ENCODE measurements at places on chromosomes 11 and 22.

- no peak for DNase-seq
Measured at GRCh38 chr22:19376971-19377370, 54.6 kb downstream of the HIRA start.

GRCh38 chr11:34454308-34455032 lies 15.7 kb downstream of the CAT start:
- no peak for DNase-seq

DNA sequence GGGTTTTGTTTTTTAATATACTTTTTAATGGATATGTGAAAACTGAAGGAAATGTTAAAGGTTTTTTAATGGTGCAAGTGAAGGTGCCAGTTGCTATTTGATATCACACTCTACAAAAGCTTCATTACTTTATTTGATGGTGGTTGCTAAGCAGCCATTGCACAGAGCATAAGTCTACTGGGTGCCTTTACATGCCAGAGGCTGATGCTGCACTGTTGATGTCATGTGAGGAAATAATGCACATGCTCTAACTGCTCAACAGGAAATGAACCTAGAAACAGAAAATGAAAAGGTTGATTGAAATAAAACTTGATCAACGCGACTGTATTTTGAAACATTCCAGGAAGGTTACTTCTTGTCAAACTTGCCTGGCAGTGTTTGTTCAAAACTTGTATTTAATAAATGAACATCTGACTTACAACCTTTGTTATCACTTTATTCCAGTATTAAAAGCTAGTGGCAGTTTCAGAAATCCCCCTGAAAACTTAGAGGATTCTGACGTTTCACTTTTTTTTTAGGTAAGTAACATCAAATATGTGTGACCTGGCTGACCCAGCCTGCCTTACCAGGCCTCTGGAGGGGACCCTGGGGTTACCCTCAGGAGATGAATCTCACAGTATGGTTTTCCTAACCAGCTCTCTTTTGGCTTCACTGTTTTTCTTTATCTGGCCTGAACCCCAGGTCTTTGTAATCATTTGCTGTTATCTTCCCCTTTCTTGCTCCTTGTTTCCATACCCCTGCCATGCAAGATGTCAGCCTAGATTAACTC lies 2.4 kb upstream of the ATP5MG start:
- DNase-seq: no peak

DNA sequence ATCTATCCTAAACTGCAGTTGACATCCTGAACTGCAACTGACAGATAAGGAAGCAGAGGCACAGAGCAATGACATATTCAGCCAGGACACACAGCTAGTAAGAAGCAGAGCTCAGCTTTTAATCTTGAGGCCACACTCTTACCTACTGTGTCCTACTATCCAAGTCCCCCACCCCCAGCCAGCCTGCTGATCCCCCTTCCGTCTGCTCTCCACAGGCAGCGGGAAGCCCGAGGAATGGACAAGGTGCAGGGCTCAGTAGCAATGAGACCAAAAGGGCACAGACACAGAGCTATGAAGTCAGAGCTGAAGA lies 4.3 kb downstream of the POLR3H start:
- no peak for DNase-seq

DNA sequence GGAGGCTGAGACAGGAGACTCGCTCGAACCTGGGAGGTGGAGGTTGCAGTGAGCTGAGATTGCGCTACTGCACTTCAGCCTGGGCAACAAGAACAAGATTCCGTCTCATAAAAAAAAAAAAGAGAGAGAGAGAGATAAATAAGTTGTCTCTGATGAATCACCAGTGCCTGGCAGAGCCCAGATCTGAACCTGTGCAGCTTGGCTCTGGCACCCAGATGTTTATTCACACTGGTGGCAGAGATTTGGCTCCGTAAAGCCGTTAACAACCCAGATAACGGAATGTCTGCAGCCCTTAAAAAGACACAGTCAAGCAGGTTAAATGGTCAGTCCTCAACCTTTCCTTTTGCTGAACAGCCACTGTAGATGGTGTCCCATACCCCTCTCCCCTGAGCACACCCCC lies 33.5 kb upstream of the RTL6 start:
- no peak for DNase-seq

GRCh38 chr11:29075726-29076125 lies 941.1 kb downstream of the KCNA4 start:
- DNase-seq: no peak

DNA sequence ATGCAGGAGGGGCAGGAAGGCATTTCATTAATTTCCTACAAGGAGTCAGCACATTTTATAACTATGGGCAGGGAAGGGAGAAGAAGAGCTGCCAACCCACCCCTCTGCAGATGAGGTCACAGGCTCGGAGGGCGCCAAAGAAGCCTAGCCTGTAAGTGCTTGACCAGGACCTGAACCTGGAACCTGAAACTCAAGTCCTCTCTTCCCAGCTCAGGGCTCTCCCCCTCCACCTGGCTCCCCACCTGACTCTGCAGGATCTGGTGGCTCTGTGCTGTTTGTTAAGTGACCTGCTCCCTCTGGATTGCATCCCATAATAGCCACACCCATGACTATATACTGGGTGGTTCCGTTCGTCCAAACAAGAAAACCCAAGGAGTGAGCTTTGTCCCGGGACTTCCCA lies 27.3 kb downstream of the SCGB1A1 start:
- no peak for DNase-seq

GRCh38 chr11:57645689-57646085 lies 4.0 kb downstream of the YPEL4 start:
- no peak for DNase-seq

DNA sequence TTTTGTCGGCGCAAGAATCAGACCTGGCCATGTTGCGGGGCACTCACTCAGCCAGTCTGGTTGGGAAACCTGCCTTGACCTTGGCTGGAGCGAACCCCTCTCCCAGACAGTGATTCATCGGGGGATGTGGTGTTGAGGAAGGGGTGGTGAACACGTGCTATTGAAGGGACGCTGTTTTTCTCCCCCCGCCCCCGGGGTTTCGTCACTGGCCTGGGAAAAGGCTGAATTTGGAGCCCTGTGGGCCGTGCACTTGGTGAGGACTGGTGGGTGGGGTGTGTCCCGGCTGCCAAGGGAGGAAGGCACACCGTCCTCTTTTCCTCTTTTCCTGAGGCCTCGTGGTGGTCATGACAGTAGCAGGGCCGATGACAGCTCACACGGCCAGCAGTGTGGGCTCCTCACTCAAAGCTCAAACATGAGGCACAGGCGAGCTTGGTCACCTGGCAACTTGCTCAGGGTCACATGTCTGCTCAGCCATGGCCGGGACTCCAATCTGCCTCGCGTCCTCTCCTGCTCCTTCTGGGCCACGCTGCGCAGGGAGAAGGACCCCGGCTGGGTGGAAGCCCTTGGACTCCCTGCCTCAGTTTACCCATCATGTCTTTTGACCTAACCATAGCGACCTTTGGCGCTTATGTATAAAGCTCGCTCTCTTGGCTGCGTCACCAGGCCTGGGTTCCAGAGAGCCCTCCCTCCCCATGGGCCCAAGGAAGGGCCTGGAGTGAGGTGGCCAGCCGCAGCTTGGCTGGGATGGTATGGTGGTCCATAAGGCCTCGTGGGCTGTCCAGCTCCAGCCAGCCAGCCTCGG lies 49.4 kb downstream of the SMIM38 start:
- no peak for DNase-seq

- no peak for DNase-seq
Measured at GRCh38 chr11:46162700-46163099, 41.4 kb upstream of the PHF21A start.

DNA sequence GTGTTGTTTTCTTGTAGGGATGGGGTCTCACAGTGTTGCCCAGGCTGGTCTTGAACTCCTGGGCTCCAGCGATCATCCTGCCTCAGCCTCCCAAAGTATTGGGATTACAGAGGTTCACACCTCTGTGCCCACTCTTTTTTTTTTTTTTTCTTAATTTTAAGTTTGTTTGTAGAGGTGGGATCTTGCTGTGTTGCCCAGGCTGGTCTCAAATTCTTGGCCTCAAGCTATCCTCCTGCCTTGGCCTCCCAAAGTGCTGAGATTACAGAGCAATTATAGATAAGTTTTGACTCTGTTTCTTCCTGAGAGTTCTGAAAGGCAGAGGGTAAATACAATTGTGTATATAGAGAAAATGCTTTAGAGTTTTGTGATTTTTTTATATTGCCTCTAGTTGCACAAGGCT lies 160.4 kb downstream of the TEAD1 start:
- no peak for DNase-seq

DNA sequence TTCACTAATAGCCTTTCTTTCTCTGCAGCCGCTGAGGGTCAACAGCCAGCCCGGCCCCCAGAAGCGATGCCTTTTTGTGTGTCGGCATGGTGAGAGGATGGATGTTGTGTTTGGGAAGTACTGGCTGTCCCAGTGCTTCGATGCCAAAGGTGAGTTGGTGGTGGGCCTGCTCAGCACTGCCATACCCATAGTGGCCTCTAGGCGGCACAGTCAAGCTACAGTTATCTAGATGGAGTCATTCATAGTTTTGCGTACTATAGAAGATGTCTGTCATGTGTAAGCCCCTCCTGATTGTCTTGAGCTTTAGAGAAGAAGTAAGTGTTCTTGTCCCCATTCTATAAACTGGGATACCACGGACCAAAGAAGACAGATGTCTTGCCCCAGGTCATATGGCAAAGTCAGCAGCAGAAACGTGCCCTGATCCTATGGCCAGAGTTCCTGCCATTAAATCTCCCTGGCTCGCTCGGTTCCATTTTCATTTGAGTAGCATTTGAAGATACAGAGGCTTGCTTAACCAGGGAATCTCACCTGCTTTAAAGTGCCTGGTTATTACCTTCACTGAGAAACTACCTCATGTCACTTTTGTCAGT lies 42.1 kb upstream of the CRTAM start:
- DNase-seq: no peak

DNA sequence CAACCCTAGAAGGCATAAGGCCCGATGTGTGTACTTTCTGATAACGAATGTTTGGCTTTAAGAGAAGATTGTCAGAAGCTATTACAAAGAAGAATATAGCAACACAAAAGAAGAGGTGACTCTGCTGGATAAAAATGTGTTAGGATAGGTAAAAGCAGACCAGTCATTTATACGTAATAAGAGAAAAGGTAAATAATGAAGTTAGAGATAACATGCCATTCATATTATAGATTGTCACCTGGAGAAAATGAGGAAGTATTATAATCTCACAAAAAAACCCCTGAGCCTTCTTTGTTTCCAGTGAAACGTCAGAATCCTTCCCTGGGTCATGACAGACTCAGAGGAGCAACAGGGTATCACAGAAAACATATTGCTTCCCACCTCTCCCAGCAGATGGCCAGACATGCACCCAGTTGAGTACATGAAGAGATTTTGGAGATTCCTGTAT lies 36.1 kb downstream of the PPFIA1 start:
- no peak for DNase-seq

- no peak for DNase-seq
Measured at GRCh38 chr11:125945797-125946520, at the start of gene VSIG10L2. Gene VSIG10L2, plus strand, starts transcription at chr11:125946044. Its CDS starts 12 bp downstream, at chr11:125946056.

DNA sequence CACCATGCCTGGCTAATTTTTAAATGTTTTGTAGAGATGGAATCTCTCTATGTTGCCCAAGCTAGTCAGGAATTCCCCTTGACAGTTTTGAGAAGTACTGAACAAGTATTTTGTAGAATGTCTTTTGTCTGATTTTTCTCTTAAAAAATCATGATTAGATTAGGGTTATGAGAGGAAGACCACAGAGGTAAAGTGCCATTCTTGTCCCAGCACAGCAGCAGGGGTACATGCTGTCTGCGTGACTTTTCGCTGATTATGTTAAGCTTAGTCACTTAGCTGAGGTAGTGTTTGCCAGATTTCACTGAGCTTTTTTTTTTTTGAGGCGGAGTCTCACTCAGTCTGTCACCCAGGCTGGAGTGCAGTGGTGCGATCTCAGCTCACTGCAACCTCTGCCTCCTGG lies 13.6 kb upstream of the NUP160 start:
- DNase-seq: no peak

DNA sequence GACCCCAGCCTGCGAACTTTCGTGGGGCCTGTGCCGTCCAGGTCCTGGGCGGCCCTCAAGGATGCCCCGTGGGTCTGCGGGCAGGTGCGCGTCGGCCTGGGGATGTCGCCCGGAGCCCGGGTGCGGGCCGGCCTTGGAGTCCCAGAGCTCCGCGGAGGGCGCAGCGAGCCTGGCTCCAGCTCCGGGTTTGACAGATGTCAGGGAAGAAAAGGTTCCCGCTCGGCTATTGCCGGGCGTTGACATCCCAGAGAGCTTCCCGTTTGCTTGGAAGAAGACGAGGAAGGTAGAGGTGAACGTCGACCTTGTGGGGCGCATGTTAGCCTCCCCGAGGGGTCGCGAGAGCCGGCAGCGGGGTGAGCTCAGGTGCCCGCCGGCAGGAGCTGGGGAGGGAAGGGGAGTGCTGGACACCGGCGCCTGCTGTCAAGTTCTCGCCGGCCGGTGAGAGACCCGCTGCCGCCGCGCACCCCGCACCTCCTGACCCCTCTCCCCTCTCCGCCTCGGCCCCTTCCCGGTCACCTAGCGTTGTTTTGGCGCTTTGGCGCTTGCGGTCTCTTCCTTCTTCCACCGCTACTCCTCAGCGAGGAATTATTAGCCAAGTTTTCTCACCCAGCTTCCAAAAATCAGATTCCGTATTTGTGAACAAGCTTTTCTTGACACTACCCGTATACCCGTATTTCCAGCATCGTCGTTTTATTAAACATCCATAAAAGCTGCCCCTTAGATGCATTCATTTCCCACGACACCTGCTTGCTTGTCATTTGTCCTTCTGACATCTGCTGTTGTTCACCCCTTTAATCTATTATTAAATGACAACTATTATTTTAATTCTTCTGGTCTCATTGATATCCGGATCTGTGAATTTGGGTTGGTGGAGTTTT lies 1.3 kb downstream of the BMAL1 start:
- no peak for DNase-seq
